ENCODE measurements at places on chromosomes 6 and 20.

- peak; percentile 58 for DNase-seq
These were observed 20.3 kb upstream of the HLA-DRB1 start for GRCh38 chr6:32609731-32610640.

DNA sequence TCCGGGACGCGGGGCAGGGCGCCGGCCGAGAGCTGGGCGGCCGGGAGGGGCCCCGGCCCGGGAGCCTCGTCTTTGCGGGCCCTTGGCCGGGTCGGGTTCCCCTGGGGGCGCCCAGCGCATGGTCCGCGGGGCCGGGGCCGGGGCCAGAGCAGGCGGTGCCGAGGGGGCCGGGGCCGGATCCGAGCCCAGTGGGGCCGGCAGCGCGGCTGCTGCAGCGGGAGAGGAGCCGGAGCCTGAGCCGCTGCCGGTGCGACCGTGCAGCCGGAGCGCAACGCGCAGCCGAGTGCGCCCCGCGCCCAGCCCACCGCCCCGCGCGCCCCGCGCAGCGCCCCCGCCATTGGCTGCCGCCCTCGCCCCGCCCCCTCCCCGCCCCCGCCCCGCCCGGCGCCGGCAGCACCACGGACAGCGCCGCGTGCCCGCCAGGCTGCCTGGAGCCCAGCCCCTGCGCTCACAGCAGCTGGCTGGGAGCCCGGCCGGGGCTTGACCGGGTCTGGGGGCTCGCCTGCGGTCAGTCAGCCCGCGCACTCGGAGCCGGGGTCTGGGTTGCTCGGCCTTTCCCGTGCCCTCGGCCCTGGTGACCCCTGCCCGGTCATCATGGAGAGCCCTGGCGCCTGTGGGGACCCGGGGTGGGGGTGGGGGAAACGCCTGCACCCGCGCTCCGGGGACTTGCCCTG is at the start of gene HRH3:
Gene HRH3 (minus strand): TSS at position 287 of the 674 bp plus-strand sequence. CDS start 308 bp downstream, outside the sequence.
- DNase-seq: peak; percentile 67

- DNase-seq: no peak
These were observed 446.8 kb downstream of the TFAP2B start for GRCh38 chr6:51265426-51265825.

GRCh38 chr6:30493643-30494250 is 4.4 kb downstream of the HLA-E start:
- DNase-seq: peak; percentile 57

DNA sequence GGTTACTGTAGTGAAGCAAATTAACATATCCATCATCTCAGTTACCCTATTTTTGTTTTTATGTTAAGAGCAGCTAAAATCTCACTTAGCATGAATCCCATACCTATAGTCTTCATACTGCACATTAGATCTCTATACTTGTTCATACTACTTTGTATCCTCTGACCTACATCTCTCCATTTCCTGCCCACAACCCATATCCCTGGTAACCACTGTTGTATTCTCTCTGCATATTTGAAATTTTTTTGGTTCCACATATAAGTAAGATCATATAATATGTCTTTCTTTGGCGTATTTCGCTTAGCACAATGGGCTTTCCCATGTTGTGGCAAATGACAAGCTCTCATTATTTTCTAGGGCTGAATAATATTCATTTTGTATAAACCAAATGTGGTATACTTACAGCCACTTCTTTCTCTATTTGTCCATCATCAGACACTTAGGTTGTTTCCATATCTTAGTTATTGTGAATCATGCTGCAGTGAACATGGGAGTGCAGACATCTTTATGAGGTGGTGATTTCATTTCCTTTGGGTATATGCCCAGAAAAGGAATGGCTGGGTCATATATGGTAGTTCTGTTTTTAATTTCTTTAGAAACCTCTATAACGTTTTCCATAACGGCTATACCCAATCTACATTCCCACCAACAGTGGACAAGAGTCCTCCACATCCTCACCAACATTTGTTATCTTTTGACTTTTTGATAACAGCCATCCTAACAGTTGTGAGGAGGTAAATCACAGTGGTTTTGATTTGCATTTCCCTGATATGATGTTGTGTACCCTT is 39.8 kb downstream of the BACH2 start:
- no peak for DNase-seq

- no peak for DNase-seq
These were observed 97.1 kb upstream of the FLRT3 start for GRCh38 chr20:14434384-14435136.

DNA sequence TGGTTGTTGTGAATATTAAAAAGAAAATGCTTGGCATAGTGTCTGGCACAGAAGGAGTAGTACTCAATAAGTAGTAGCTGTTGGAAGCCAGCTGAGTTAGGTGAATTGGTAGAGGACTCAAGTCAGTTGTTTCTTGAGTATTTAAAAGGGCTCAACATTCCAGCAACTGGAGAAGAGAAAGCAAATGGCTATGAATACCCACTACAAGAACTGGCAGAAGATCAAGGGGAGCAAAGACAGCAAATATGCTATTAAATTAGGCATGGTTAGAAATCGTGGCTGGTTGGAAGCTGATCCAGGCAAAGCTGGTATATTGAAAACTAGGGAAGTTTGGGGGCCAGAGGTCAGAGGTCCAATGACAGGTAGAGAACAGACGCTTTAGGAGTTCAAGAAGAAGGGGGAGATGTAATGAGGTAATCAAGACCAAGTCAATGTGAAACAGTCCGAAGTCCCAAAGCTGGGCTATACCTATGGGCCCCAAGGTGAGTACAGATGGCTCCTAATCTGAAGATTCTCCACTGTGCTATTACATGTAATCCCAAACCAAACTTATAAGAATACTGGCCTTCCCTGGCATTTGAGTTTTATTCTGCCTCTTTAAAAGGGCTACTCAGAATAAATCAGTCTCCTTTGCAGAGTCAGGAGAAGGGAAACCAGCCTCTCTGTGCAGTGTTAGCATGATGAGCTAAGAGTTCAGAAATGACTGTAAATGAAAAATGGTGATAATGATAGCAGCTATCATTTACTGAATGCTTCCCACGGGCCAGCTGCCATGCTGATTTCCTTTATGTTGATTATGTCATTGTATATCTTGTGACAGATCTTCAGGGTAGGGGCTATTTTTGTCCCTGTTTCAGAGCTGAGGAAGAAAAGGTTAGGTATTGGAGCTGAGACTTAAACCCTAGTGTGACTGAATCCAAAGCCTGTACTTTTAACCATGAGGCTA is 122.3 kb downstream of the ANKS1A start:
- no peak for DNase-seq

DNA sequence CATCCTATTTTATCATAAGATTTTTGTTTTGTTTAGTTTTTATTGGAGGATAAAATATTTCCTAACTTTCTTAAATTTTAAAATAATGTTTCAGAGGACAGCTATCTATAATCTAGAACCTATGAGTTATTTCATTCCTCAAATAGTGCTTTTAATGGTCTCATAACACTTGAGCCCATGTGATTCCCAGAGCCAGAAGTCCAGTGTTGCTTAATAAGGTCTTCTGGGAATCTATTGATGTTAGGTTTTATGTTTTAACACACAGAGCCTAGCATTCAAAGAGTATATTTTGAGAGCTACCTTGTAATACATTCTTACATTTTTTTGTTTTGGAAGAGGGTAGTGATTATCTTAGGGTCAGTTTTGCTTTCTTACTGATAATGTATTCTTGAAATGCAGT is 200.2 kb downstream of the CENPW start:
- DNase-seq: no peak

GRCh38 chr6:52914516-52914915 is 5.0 kb upstream of the GSTA3 start:
- DNase-seq: no peak

DNA sequence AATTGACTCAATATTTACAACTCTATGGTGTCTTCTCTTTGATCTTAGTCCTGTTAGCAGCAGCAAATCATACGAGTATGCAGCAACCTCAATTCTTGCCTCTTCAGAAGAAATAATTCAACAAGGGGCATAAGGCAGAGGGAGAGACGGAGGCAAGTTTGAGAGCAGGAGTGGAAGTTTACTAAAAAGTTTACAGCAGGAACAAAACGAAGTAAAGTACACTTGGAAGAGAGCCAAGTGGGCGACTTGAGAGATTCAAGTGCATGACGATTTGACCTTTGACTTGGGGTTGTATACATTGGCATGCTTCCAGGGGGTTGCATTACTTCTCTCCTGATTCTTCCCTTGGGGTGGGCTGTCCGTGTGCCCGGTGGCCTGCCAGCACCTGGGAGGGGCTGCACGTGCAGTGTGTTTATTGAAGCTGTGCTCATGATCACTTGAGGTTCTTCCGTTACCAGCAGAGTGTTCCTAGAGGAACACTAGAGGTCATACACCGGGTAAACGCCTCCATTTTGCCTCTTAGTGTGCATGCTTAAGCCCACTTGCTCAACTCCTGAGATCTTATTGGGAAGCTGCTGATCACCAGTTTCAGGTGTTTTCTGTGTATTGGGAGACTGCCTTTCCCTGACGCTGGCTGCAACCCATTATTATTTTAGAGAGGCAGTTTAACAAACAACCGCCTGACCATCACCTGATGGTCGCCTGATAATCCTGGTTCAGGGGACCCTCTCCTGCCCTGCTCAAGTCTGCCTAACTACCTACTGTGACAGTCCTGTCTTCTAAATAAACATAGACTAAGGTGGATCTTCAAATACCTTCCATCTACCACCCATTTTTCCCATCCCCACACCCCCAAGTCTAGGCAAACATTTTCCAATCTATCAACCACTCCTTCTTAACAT is 172.4 kb upstream of the MYLIP start:
- DNase-seq: no peak

GRCh38 chr6:106750142-106750918 is 121.0 kb downstream of the QRSL1 start:
- DNase-seq: no peak

- DNase-seq: no peak
These were observed 171.6 kb downstream of the UBE3D start for GRCh38 chr6:82893889-82894652.

GRCh38 chr6:68633972-68634725 is 933 bp upstream of the ADGRB3 start:
- no peak for DNase-seq

DNA sequence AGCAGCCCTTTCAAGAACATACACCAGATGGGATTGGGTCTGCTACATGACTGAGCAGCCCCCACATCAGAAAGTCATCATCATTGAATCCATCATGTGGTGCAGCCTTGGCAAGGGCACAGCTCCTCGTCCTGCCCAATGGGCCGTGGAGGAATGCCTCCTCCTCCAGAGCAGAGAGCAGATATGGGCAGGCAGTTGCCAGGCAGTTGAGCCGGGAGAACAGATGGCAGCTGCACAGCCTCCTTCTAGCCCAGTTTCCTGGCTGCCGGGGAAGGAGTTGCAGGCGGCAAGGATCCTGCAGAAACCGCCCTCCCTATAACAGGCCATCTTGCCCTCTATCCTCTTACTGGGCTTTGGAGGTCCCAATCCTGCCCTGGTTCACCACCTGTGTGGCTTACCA is 11.9 kb upstream of the ZFAND3 start:
- no peak for DNase-seq

GRCh38 chr6:44456070-44456965 is 68.8 kb downstream of the CDC5L start:
- peak; percentile 47 for DNase-seq

DNA sequence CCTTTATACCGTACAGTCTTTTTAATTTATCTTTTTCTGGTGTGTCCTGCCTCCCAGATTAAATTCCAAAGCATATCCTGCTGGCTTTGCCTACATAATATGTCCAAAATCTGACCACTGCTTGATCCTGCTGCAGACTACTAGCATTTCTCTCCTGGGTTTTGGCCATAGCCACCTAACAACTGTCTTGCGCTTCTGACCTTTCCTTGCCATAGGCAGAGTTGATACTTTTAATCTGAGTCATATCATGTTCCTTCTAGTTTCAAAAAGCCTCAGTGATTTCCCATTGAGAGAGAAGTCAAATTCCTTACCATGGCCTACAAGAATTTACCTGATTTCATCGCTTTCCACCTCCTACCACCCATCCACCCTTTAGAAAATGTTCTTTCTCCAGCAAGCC is 104.8 kb downstream of the BCKDHB start:
- DNase-seq: no peak

DNA sequence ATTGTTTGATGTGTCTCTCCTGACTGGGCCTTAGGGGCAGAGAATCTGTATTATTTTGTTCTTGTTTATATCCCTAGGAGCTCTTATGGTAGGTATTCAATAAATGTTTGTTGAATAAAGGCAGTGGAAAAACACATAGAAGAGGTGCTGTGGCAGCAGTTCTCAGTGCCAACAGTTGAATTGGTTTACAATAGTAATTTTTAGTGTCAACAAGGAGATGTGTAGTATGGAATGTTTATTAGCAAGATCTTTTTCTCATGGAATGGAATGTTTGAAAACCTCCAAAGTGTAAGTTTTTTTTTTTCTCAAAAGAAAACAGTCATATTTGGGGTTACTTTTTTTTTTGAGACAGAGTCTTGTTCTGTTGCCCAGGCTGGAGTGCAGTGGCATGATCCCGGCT is 28.0 kb downstream of the ASXL1 start:
- DNase-seq: no peak

- DNase-seq: no peak
These were observed 131.0 kb downstream of the ANKRD60 start for GRCh38 chr20:58097429-58097828.

DNA sequence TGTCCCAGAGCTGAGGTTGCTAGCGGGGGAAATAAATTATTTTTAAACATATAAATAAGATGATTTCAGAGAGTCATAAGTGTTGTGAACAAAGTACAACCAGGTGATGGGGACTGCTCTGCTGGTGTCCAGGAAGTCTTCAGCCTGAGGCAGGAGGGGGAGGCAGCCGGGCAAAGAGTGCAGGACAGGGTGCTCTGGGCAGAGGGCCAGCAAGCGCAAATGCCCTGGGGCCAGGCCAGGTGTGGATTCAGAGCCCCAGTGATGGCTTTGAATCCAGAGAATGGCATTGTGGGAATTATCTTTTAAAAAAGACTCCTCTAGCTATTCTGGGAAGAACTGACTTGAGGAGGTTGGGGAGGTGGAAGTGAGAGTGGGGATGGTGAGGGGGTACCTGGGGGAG is 1.6 kb downstream of the CLPSL1 start:
- DNase-seq: no peak

DNA sequence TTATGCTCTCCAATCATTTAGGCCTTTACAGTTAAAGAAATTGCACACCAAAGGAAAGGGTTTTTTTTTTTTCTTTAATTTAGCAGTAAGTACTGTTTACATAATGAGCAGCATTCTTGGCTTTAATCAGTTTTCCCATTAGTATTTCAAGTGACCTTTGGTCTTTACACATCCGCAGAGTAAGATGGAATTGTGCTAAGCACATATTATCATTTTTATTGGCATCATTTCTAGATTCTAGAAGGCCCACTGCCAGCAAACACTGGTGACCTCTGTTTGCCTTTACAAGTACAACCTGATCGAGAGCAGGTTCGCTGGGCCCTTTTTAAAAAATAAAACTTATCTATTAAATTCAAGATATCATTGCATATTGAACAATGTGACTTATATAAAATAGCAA is 104.3 kb downstream of the ADGRG6 start:
- no peak for DNase-seq

DNA sequence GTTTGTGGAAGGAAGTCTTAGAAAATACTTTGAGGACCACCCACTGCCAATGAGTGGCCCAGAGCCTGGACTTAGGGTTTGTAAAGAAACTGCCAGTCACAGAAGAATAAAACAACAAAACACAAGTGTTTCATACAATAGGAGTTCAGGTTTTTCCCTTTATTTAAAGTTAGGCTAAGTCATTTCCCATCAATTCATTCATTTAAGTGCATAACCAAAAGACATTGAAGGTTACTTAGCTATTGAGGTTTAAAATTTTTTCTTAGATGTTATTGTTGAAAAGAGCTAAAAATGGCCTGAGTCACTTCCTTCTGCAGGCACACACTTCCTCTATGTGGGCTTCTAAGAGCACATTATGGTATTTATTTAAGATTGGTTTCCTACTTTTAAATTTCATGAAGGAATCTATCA is 54.2 kb downstream of the ARMC2 start:
- DNase-seq: no peak

- DNase-seq: peak; percentile 33
These were observed 48.9 kb upstream of the OLIG3 start for GRCh38 chr6:137543114-137543513.

All from activated naive CD4-positive, alpha-beta T cell treated with anti-CD3 and anti-CD28 coated beads, Interleukin-2, amount 10 ng/mL, durations not matched to agents 7 days and 5 days (primary cell).